Activated gamma-delta T cell treated with anti-CD3 and anti-CD28 coated beads, Interleukin-2, amount 50 U/mL, for 16 hours (primary cell): ENCODE measurements at places on chromosomes 12 and 14.

DNA sequence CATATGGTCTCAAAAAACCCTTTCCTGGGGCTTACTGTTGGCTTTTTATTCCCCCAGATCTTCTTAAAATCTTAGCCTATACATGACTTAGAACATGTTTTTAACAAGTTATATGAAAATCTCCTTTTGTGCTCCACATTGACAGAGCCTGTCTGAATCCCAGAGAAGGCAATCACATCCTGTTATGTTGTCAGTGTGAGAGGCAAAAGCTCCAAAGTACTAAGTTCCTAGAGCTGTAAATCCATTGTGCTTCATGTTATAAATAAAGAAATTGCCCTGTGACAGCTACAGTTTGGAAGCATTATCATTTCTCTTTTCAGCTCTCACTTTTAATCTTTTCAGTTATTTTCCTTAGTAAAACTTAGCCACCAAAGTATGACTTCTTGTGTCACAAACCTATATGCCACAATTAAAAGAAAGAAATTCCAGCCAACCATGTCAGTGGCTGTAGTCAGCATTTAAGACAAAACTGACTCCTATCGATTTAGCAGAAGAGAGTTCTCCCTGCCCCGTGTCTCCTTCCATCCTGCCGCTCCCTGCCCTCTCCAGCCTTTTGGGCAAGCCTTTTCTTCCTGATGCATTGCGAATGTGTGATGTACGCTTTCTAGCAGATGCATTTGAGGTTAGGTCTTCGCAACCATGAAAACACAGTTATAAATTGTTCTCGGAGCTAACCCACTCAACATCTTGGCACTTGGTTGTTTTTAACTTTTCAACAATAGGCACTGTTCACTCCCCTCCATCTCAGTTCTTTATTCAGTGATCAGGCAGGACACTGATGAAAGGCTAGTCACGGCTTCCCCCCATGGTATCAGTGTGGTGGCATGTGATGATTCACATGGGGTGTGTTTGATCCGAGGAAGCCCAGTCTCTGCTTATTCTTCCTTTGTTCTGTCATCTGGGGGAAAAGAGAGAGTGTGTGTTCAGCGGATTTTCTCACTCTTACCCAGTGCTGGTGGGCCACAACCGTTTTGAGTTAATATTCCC lies 143.5 kb downstream of the SSPN start:
- DNase-seq: no peak

DNA sequence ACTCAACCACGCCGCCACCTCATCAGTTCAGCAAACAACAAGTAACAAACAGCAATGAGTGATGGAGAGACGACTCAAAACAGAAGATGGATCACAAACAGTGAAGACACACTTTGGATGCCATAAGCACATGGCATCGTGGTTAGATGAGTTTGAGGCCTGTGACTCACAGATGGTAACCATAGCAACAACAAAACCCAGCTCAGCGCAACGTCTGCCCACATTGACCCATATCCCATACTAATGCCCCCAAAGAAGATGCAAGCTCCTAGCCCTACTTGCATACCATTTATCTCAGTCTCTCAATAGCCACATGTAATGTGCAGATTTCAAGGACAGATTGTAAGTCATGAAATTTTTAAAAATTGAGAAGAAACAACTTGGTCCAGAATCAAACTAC lies 1322.3 kb upstream of the TMEM132C start:
- no peak for DNase-seq

GRCh38 chr12:262817-263216 lies at the start of gene SLC6A13:
Gene SLC6A13 (minus strand): TSS chr12:262836. CDS start chr12:260052, 2,784 bp downstream.
- DNase-seq: no peak

DNA sequence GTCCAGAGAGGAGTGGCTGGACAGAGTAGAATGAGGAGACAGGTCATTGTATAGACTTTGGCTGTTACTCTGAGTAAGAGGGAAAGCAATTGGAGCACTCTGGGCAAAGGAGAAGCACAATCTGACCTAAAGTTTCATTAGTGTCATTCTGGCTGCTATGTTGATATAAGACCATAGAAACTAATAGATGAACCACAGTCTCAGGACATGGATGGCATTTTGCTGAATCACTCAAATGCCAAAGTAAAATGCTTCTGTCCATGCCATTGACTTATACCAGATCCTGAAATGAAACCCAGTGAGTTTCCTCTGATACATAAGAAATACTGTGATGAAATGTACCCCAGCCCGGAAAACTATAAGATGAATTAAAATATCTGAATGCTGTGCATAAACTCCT lies 65.8 kb upstream of the COCH start:
- no peak for DNase-seq

DNA sequence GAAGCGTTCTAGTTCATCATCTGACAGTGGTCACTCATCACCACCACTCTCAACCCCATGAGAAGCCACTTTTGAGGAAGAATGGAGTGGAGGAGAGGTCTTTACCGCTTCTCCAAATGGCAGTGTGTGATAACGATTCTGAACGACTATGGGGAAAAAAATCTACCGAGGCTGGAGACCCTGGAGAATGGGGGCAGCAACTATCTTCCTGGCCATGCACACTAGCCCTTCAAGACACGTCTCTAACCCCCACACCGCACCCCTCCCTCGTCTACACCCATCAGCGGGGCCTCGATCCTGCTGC lies 365 bp downstream of the ING4 start:
- no peak for DNase-seq

DNA sequence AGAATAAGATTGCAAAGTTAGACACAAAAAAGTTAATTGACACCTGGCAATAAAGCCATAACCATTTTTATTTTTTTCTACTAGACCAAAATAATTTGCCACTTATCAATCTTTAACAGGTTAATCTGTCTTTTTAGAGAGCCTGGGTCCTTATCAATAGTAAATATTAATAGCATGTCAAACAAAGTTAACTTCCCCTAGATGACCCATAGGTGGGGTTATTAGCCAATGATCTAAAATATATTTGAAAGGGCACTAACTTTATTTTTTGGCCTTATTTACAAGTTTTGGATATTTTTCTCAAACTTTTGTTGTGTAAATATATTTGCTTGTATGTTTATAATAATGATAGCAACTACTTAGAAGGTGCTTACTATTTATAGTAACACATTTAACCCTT lies 3.9 kb downstream of the ANKRD33 start:
- no peak for DNase-seq

DNA sequence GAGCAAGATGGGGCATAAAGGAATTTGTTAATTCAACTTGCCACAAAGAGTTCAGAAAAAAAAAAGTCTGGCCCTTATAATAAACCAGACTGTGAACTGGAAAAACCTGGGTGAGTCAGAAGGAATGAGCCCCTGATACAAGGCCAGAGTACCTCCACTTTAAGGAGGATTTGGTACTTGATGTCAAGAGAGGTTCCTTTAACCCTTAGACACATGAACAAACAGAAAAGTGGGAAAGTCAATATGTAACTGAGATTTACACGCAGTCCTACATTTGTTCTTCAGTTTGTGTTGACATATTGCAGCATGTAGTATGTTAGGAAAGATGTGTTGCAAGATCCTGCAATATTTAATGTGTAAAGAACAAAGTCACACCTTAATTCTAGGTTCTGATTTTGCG lies 14.2 kb upstream of the SLC38A4 start:
- DNase-seq: no peak

- no peak for DNase-seq
These were observed 3.0 kb upstream of the SERPINA1 start for GRCh38 chr14:94391281-94391975.

DNA sequence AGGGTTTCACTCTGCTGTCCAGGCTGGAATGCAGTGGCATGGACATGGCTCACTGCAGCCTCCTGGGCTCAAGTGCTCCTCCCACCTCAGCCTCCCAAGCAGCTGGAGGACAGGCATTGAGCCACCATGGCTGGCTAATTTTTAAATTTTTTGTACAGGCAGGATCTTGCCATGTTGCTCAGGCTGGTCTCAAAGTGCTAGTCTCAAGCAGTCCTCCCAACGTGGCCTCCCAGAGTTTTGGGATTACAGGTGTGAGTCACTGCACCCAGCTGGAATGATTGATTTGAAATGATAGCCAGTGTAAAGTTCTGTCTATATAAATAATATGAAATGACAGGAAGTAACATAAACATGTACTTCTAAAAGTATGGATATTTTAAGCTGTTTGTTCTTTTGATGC lies 172.7 kb downstream of the FUT8 start:
- no peak for DNase-seq

DNA sequence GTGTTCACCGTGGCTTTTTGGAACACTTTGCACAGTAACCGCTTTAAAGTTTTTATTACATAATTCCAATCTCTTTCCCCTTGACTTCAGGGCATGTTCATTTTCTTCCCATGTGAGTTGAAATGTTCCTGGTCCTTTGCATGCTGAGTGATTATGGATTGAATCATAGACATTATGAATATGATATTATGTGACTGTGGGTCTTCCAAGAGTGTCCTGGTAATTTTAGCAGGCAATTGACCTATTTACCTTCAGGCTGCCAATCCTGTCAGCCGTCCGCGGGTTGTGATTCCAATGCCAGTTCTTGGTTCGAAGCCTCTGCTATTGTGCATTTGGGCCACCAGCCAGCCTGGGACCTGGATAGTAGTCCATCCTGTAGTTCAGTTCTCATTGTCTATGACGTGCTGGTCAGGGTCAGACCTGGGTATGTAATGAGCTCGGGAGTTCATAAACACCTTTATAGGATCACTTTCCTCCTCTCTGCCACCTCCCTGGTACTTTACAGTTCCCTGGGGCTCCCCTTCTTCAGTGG lies 32.6 kb upstream of the DDX11 start:
- no peak for DNase-seq

GRCh38 chr14:32594766-32595165 lies 265.7 kb downstream of the AKAP6 start:
- no peak for DNase-seq

- DNase-seq: no peak
These were observed 165.4 kb downstream of the DERA start for GRCh38 chr12:16076557-16076956.
